Chondrocyte (in vitro differentiated cells): ENCODE measurements at places on chromosomes 6 and 20. TPM values are rescaled to one million over a fixed set of nuclear protein-coding genes. Genes with fewer than 3 reads are reported as not detected.

PPP1R16B gene
- total RNA-seq, result not detected in 3 replicates

GPSM3 gene
- total RNA-seq, result 3.6 to 5.6 TPM (median 5.4 TPM) in 3 replicates

UBE2C gene
- 12.8 to 17.2 TPM (median 15.3 TPM) in 3 replicates for total RNA-seq

RAB5IF gene
- 71.3 to 74.0 TPM (median 71.5 TPM) in 3 replicates for total RNA-seq

TULP1 gene
- not detected in 3 replicates for total RNA-seq

BIRC7 gene
- 0.50 to 0.51 TPM in 2 of 3 replicates, not detected in the other for total RNA-seq

FAM83C gene
- not detected in 3 replicates for total RNA-seq

GABBR1 gene
- 46.6 to 62.4 TPM (median 50.7 TPM) in 3 replicates for total RNA-seq

PNLDC1 gene
- not detected in 3 replicates for total RNA-seq

ZHX3 gene
- total RNA-seq, result 52.6 to 55.5 TPM (median 52.9 TPM) in 3 replicates

BANF2 gene
- total RNA-seq, result not detected in 3 replicates
